ENCODE measurements at places on chromosomes 5 and 9.

GRCh38 chr5:138889994-138890393 is 14.9 kb upstream of the LRRTM2 start:
- no peak for DNase-seq

DNA sequence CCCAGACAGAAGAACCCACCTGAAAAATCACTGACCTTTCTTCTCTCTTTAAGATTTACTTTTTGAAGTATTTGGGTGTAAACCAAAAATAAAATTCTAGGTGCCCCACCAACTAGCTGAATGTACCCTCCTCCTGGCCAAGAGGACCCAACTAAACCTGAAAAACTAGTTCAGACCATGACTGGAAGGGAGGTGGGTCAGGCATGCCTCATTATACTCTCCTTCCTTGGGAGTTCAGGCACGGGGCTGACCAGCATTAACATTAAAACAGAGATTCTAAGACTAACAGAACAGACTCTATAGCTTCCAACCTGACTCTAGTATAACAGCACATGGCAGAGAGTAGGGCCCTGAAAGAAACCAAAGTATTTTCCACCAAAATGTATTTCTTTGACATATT is 61.4 kb downstream of the CERT1 start:
- DNase-seq: no peak

- no peak for DNase-seq
Measured at GRCh38 chr5:17929171-17929570, 294.9 kb downstream of the TAF11L14 start.

DNA sequence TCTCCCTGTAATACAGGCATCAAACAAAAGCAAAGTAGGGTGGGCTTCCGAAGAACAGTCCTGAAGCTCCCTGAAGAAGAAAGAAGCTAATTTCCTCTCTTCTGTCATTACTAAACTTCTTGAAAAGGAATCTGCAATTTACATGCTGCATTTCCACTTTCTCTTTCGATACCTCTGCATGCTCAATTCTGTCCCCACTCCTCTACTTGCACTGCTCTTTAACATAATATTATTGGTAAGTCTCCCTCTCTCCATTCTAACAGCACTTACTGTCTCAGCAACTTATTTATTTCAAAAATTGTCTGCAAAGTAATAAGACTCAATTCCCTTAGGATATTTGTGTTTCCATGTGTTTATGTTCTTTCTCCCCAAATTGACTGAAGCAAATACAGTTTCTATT is 3.9 kb upstream of the PLPP1 start:
- DNase-seq: no peak

- DNase-seq: no peak
Measured at GRCh38 chr5:178502401-178503100, 87.6 kb downstream of the COL23A1 start.

- DNase-seq: no peak
Measured at GRCh38 chr5:135473956-135474670, 22.0 kb upstream of the TIFAB start.

DNA sequence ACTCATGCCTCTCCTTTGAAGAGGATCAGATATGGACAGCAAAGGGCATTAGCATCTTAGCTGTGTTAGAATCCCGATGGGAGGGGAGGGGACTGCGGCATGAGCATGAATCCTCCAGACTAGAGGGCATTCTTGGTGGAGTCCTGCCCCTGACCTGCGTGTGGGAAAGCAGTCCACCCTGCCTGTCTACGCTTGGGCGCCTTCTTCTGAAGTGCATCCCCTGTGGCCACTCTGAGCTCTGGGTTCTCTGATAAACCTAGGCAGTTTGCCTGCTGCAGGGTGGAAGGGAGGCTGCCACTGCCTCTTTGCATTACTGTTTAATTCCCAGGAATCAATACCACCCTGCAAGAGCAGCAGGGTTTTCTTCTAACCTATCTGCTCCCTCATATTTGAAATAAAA is 169.3 kb downstream of the INSYN2B start:
- DNase-seq: no peak

- no peak for DNase-seq
Measured at GRCh38 chr9:105510024-105510423, 47.9 kb upstream of the FKTN start.

GRCh38 chr9:92775466-92775865 is 10.8 kb upstream of the BICD2 start:
- no peak for DNase-seq

DNA sequence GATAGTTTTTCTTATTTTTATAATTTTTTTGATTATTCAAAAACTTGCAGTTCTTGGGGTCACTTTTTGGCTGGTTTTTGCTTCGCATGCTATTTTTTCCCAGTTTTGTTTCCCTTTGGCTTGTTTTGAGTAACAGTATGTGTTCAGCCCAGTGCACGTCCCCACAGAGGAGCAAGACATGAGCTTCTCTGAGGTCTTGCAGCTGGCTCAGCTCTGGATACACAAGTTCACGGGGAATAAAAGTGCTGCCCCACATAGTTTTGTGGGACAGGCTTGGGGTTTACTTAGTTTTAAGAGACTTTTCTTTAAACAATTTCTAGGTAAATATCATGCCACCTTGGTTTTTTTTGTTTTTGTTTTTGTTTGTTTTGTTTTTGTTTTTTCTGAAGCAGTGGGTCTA is 297.8 kb upstream of the IRX1 start:
- DNase-seq: no peak

- DNase-seq: no peak
Measured at GRCh38 chr9:130543368-130543767, 36.0 kb upstream of the FUBP3 start.

Measured in activated CD4-positive, alpha-beta T cell treated with anti-CD3 and anti-CD28 coated beads, Interleukin-2, amount 50 U/mL, for 24 hours (primary cell).